ENCODE measurements at places on chromosomes 5 and 9. TPM values are rescaled to one million over a fixed set of nuclear protein-coding genes. Genes with fewer than 3 reads are reported as not detected.

The SH3GLB2 gene
- 35.1 TPM for total RNA-seq

- H3K27ac ChIP-seq: no peak overlapping the region
- DNase-seq: no peak
- peak overlapping the region; percentile 29 for H3K4me3 ChIP-seq
- H3K36me3 ChIP-seq: no peaks in the 10 kb centered on the region
- no peaks in the 10 kb centered on the region for H3K27me3 ChIP-seq
- H3K4me1 ChIP-seq: no peaks in the 10 kb centered on the region
These were observed 511.5 kb downstream of the FOXD4L5 start for GRCh38 chr9:64773491-64773931.

- H3K4me1 ChIP-seq: no peaks in the 10 kb centered on the region
- no peak overlapping the region for H3K27ac ChIP-seq
- no peaks in the 10 kb centered on the region for H3K27me3 ChIP-seq
- no peak overlapping the region for H3K4me3 ChIP-seq
- DNase-seq: no peak
These were observed 547.2 kb downstream of the IRX1 start for GRCh38 chr5:4142842-4143241.

GRCh38 chr5:112417931-112418658, 982 bp downstream of the EPB41L4A start:
- no peaks in the 10 kb centered on the region for H3K4me1 ChIP-seq
- peak; percentile 21 for DNase-seq
- no peaks in the 10 kb centered on the region for H3K36me3 ChIP-seq
- H3K27ac ChIP-seq: peak overlapping the region; percentile 58
- H3K27me3 ChIP-seq: no peaks in the 10 kb centered on the region

DNA sequence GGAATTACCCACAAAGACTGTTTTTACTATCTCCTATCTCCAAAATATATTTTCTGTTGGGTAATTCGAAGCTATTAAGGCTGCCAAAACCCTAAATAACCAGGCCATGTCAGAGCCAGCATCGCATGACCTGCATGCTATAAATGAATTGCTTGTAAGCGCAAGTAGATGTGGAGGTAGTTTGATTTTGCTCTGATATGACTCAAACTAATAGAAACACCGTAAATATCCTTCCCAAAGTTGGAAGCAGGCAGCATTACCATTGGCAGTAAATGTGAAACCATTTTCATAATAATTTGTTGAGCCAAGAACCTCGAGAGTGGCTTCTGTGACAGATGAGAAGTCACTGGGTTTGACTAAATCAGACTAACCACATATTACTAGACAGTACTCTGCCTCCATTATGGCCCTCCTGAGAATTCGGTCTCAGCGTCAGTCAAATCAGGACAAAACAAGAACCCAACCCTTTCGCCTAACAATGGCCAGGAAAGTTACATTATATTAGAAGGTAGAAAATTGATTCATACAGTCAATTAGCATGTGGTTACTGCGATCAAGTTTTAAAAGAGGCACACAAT, 289.8 kb downstream of the SPOCK1 start:
- H3K4me1 ChIP-seq: no peaks in the 10 kb centered on the region
- H3K27ac ChIP-seq: peak overlapping the region; percentile 3
- no peak for DNase-seq
- H3K4me3 ChIP-seq: no peak overlapping the region

- DNase-seq: no peak
- peak overlapping the region; percentile 58 for H3K27ac ChIP-seq
- H3K27me3 ChIP-seq: no peaks in the 10 kb centered on the region
- H3K4me3 ChIP-seq: no peak overlapping the region
These were observed 1.8 kb downstream of the TRIM7 start for GRCh38 chr5:181203093-181203711.
